Suppressor macrophage treated with lipopolysaccharide for 1 hour (primary cell): ENCODE measurements at places on chromosomes 7 and 10.

DNA sequence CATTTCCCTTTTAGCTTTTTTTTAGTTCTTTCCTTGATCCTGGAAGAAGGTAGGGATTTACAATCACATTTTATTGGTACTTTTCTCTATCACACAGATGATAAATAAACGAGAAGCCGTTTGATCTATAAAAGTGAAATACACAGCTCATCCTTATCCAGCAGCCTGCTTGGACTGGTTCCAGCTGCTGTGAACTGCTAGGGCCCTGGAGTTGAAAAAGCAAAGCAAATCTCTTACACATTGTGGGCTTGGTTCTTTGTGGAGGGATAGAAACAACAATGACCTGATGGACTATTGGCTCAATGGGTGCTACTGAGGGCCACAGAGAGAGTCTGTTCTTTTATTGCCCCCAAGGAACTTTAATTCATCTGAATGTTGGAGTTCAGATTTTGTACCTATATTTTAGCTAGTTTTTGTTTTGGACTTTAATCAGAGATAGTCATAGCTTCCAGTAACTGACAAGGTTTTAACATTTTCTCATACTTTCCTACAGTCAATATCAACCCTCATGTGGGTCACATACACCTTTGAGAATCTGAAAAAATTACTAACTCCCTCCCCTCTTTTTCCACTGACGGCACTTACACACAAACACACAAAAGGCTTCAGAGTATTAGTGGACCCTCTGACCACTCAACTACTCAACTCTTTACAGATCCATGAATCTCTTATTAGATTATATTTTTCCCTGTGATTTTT, 91.6 kb upstream of the CCDC6 start:
- DNase-seq, result no peak

- DNase-seq, result peak; percentile 74
These were observed 19.5 kb downstream of the TSPAN33 start for GRCh38 chr7:129163875-129164544.

- DNase-seq, result no peak
These were observed 93.5 kb upstream of the KIAA1217 start for GRCh38 chr10:24115403-24115802.

DNA sequence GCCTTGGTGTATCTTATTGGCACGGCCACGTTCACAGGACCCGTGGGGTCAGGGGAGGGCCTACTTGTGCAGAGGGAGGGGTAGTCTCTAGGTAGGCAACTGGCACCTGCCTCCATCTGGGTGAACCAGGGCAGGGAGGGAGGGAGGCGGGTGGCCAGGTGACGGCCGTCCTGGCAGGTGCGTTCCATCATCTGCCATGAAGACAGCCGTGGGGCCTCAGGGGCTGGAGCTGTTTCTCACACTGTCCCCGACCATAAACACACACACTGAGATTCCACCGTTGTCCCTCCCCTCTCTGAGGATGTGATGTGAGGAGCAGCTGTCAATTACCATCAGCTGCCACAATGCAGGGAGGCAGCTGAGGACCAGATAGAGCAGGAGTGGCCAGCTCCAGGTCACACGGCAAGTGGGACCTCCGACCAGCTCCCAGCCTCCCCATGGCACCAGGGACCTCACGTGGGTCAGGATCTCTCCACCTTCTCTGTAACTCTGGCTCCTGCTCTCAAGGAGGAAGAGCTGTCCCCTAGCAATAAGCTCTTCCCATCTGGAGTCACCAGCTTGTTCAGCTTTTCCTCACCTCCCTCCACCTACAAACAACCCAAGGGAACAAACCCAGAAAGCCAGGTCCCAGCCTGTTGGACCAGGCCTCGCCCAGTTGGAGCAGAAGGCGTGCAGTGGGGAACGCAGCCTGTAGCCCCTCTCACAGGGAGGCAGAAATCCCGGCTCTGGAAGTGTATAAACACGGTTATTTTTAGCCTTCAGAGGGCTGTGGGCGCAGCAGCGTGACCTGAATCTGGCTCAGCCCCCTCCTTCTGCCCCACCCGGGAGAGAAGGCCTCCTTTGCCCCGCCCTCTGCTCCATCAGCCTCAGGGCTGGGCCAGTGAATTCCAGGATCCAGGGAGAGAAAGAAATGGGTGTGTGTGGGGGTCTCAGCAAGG, 33.1 kb downstream of the ZMIZ1 start:
- no peak for DNase-seq

DNA sequence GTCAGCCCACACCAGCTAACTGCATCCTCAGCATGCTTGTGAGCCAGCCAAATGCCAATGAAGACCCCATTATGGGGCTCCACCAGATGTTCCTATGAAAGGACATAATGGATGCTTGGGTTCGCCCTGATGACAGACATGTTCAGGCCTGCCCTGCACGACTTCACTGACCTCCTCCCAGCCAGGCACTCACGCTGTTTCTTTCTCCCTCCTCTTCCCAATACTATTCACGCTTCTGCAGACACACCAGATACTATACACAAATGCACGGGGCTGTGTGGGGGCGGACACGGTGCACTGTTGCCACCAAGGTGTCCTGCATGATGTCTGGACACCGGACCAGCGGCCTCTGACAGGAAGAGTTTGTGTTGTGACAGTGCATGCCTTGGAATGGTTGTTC, 284.2 kb downstream of the PRPF18 start:
- DNase-seq, result no peak

- DNase-seq, result no peak
These were observed 135.4 kb upstream of the FZD1 start for GRCh38 chr7:91128683-91129348.

GRCh38 chr10:113983552-113983951, 60.1 kb upstream of the ADRB1 start:
- no peak for DNase-seq

DNA sequence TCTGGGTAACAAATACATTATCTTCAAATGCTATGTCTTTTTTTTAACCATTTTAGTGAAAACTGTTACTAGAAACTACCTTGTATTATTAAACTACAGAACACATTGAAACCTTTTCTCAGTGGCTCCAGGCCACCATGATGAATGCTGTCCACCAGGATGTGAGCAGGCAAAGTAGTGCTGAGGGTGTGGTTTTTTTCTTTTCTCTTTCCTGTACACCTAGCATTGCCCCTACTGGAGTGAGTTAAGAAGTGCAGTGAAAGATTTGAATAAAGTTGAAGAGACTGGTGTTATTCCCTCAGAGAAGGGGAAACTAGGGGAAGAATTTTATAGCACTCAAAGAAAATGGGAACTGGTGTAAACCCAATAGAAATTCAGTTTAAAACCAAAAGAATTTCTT, 120.0 kb upstream of the SAMD8 start:
- DNase-seq, result peak; percentile 30

GRCh38 chr10:11742779-11743298, 657 bp downstream of the ECHDC3 start:
- DNase-seq, result no peak

- no peak for DNase-seq
These were observed 90.4 kb downstream of the PDE1C start for GRCh38 chr7:31979690-31980330.

DNA sequence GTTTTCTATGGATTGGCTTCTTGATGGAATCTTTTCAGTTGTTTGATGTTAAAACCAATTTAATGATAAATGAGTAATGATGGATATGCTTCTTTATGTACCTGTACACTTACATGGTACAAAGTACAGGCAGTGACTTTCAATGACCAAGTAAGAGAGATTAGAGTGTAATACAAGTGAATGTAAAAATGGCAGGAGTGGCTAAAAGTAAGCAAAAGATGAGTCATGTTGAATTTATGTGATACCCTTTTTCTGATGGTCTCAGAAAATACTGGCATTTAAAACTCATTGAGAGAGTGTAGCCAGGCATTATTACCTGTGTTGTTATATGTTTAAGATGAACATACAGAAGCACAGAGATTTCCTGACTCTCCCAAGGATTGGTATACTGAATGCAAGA, 97.1 kb downstream of the GPR85 start:
- no peak for DNase-seq

- no peak for DNase-seq
These were observed 34.5 kb downstream of the LHPP start for GRCh38 chr10:124496150-124496549.

GRCh38 chr7:36811807-36812206, 87.5 kb upstream of the AOAH start:
- no peak for DNase-seq

GRCh38 chr10:88530093-88530492, 53.0 kb downstream of the RNLS start:
- DNase-seq, result no peak

DNA sequence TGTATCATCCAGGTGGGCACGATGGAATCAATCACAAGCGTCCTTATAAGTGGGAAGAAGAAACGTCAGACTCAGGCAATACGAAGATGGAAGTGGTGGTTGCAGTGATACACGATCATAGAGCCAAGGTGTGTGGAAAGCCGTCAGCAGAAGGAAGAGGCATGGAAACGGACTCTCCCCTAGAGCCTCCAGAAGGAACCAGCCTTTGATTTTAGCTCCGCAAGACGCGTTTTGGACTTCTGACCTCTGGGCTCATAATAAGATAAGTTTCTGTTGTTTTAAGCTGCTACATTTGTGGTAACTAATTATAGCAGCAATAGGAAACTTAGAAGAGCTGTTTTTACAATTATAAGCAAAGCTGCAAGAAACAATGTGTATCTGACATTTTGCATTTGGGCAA, 14.8 kb downstream of the FANK1 start:
- no peak for DNase-seq

- no peak for DNase-seq
These were observed 73.4 kb downstream of the ARHGAP22 start for GRCh38 chr10:48531486-48531885.

- DNase-seq, result peak; percentile 61
These were observed 104.5 kb upstream of the ZPBP start for GRCh38 chr7:50197549-50197948.

DNA sequence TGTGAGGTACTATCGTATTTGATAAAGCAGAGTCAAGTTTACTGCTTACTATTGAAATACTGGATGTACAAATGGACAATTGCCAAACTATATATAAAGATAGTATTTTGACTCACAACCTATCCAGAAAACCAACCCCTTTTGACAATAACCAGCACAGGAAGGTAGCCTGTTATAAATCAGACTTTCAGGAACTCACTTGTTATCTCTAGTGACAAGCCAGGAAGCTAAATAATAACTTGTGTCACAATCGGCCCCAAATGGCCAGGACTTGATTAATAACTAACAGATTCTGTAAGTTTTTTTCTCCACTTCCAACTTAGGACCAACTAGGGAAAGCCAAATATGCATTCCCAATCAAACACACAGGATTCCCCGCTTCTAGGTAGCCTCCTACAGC, 38.8 kb upstream of the SLC35G1 start:
- no peak for DNase-seq

- DNase-seq, result no peak
These were observed 34.9 kb downstream of the PCGF6 start for GRCh38 chr10:103316087-103316486.

DNA sequence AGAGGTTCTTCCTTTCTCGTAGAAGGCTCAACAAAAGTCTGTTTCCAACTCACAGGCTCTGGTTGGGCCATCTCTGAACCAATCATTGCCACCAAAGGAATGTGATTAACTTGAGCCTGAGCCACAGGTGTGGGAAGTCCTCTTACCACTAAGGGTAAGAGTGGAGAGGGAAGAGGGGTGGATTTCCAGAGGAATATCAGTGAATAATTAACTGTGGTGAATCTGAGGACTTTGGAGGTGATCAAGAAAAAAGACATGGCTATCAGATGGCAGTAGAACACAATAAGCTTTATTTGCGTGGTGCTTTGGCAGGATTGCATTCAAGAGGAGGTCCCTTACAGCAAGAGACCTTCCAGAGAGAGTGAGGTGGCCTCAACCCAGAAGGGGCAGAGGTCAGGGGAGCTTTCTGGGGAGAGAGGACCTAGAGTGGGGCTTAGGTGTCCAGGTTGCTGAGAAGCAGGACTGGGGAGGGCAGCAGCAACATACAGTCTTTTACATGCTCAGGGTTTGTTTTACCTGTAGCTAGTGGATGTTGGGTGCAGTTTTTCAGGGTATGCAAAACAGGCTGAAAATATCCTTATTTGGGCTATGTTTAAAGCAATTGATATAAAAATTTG, 61.4 kb downstream of the BBS9 start:
- DNase-seq, result no peak

- DNase-seq, result no peak
These were observed 114.7 kb upstream of the PLXDC2 start for GRCh38 chr10:19701427-19702052.

DNA sequence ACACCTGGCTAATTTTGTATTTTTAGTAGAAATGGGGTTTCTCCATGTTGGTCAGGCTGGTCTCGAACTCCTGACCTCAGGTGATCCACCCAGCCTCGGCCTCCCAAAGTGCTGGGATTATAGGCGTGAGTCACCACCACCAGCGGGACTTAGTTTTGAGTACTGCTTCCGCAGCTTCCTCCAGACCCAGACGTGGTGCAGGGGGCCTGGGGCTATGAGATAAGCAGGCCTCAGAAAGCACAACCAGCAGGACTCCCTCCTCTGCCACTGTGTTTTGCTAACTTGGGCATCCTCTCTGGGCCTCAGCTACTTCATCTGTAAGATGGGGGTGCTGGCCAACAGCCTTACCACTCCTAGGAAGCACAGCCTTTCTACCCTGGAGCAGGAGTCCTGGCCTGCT, 37.8 kb downstream of the GOLGA7B start:
- no peak for DNase-seq

GRCh38 chr10:124993736-124994451, 52.0 kb downstream of the ZRANB1 start:
- DNase-seq, result no peak

DNA sequence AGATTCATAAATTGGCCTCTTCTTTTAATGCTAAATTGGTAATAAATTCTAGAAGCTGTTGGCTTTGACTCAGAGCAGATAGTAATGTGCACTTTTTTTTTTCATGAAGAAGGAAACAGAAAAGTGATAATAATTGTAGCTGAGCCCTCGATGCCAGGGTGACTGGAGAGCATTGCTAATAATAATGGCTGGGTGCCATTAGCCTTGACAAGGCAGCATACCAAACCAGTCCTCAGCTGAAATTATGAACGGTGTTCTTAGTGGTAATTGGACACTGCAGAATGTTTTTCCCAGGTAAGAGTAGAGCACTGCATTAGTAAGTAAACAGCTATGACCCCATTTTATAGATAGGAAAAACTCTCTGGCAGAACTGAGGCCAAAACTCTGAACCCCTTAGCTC, 18.9 kb downstream of the PLEKHA8 start:
- no peak for DNase-seq

DNA sequence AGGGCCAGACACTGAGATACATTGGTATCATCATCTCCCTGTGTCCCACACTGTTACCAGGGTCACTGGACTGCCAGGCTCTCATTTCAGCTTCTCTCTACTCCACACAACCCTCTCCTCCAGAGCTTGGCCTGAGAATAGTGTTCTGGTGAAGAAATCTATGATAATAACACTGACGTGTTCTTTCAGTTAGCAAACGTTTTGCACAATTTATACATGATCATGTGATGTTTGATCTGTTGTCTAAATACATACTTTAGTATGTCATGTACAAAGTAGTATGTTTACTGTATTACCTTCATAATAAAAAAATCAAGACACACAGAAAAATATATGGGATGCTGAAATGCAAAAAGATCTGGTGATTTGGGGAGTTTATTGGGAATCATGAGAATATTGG, 5.0 kb downstream of the SLC16A9 start:
- DNase-seq, result no peak
